ENCODE measurements at places on chromosomes 7 and 10. TPM values are rescaled to one million over a fixed set of nuclear protein-coding genes. Genes with fewer than 3 reads are reported as not detected.

DNA sequence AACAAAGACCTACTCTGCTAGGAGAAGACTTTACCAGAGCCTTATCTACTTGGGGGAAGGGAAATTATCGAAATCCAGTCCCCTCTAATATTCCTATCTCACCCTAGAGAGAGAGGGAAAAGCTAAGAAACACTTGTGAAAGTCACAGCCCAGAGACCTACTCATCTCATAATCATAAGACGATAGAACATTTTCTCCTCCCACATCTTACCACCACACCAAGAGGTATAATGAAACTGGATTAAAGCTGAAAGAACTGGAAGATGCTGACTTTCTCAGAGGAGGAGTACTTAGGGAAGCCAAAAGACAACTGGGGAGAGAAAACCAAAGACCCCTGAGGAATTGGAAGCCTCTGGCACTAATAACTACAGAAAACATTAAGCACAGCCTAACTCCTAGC, 10.8 kb upstream of the CPA5 start:
- DNase-seq: no peak

- peak; percentile 72 for DNase-seq
Measured at GRCh38 chr10:77687621-77688020, 50.0 kb upstream of the KCNMA1 start.

DNA sequence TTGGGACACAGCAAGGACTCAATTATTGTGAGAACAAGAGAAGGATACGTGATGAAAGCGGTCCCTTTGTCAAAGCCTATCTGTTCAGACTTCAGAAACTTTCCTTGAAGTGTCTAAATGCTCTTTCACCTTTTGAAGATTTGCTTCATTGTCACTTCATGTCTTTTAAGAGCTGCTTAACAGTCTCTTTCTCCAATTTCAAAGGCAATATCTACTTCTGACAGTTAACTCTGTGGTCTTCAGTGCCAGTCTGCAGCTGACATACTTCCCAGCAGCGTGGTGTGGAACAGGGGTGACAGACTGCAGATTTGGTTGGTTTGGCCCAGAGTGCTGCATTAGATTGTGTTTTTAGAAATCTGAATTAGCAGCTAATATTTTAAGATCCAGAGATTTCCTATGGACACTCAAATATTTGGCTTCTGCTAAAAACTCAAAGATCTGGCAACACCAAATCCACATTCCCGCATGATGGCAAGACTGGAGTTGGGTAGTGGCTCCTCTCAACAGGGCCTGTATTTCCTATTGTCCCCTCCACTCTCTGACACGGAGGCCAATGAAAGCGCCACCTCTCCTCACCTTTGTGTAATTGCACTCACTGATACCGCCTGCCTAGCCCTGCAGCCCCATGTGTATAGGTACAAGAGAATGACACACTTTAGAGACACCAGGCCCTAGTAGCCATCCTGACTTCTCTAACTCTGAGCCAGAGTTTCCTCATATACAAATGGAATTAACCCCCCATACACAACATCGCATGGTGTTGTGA, 11.5 kb downstream of the SCRN1 start:
- no peak for DNase-seq

- DNase-seq: peak; percentile 60
Measured at GRCh38 chr10:23155169-23155568, 36.9 kb upstream of the PTF1A start.

DNA sequence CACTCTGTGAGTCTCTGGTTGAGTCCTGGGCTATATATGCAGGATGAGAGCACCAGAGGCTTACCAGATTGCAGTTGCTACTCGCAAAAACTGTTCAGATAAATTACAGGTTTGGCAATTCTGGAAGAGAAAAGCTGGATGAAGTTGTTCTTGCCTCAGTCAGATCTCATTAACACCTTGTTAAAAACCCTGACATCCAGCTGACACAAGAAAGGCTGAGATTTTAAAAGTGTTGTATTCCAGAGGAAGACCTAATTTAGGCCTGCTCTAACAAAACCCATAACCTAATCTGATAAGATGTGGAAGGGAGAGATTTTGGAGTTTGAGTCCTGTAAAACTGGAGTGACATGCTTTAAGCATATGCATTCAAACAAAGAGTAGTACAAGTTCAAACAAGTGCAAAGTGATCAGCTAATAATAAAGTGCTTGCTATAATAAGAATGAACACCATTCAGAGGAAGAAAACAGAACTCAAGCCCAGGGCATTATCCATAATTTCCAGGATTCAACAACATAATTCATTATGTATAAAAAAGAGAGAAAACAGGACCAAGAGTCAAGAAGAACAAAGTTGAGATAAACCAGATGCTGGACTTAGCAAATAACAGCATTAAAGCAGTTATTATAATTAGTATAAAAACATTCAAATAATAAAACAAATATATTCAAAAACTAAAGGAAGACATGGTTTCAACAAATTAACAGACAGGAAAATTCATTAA, 135.5 kb downstream of the CD36 start:
- DNase-seq: no peak

- DNase-seq: no peak
Measured at GRCh38 chr10:125123476-125124114, 36.8 kb downstream of the CTBP2 start.

DNA sequence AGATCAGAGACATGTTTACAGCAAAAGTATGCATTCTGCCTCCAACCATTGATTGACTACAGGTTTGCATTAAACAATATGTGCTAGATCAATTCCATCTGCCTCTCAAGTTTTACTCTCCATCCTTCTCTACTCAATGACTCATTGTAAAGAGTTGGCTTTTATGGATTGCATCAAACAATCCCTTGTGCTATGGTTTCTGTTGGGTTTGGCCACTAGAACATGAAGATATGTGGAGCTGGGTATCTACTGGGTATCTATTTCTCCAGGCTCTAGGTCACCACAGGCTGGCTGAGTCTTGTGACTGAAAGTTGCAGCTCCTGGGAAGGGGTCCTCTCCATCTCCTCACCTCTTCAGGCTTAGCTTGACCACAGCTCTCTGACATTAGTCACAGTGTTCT, 204.7 kb downstream of the DGKI start:
- no peak for DNase-seq

- DNase-seq: no peak
Measured at GRCh38 chr10:56035489-56035888, 325.6 kb downstream of the ZWINT start.

DNA sequence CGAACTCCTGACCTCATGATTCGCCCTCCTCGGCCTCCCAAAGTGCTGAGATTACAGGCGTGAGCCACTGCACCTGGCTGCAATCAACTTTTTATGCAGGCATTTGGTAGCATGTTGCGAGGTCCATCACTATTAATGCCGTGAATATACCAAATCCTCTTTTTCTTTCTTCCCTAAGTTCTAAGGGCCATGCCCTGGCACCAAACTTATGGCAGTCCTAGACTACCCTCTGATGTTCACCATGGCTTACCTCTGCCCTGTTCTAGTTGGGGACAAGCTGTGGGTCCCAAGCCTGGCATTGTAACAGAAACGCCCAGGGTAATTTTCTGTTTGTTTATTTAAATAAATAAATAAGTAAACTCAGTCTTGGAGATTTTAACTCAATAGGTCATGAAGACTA, 13.3 kb downstream of the PRSS2 start:
- DNase-seq: no peak

- DNase-seq: no peak
Measured at GRCh38 chr7:137983323-137984008, 18.4 kb downstream of the CREB3L2 start.

- DNase-seq: no peak
Measured at GRCh38 chr7:76296743-76297740, 5.4 kb upstream of the HSPB1 start.

- no peak for DNase-seq
Measured at GRCh38 chr10:81875467-81876252, 666 bp downstream of the NRG3 start.

- DNase-seq: no peak
Measured at GRCh38 chr10:11612021-11613001, 861 bp upstream of the USP6NL start.

DNA sequence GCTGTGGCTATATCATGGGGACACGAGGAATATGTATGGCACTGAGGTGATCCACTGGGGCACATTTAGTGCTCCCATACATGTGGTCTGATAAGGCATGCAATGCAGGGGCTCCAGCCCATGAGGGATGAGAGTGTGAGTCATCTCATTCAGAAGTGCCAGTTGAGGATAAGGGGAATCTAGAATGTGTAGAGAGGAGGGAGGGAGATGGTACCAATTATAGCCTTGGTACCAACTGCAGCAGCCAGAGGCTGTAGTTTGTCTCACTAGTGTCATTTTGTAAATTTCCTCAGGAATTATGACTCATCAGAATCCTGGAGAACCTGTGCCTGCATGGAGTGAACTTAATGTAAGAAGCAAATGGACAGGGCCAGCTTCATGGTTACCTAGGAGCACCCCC, 46.2 kb downstream of the LAMB4 start:
- no peak for DNase-seq

DNA sequence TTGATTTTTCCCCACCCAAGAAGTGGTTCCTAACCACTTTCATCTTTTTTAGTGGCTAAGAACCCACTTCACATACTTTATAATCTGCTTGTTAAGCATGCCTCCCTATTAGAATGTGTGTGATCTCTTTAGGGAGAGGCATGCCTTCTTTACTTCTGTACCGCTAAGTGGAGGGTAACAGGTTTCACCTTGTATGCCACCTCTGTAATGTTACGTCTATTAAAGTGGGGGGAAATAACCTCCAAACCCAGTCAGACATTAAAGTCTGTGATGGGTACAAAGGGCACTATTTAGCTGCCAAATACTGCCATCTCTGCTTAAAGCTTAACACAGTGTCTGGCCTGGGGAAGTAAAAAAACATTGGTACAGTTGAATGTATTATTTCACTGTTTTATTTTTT, 51.9 kb downstream of the EPC1 start:
- no peak for DNase-seq

- DNase-seq: no peak
Measured at GRCh38 chr7:77940647-77941046, 142.1 kb downstream of the PHTF2 start.

- DNase-seq: no peak
Measured at GRCh38 chr10:63206576-63206975, 73.4 kb downstream of the NRBF2 start.

GRCh38 chr7:112997831-112998230, 88.8 kb downstream of the GPR85 start:
- no peak for DNase-seq

GRCh38 chr7:23956772-23957576, 247.0 kb downstream of the STK31 start:
- no peak for DNase-seq

DNA sequence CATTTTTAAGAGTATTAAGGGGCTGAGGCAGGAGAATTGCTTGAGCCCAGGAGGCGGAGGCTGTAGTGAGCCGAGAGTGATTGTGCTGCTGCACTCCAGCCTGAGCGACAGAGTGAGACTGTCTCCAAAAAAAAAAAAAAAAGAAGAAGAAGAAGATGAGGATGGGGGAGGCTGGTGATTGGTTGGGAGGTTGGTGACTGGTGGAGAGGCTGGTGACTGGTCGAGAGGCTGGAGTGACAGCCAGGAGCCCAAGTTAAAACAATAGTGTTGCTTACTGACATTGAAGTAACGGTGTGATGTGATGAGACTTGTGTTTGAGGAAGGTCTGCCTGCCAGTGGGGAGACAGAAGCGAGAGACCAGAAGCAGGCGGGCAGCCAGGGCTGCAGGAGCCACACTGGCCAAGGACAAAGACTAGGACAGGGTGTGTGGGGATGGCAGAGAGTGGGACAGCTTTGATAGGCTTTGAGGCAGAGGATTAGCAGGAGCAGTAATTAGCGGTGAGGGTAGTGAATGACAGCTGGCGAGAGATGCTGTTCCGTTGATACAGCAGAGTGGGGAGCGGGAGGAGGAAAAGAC, 4.9 kb downstream of the SRRT start:
- no peak for DNase-seq

DNA sequence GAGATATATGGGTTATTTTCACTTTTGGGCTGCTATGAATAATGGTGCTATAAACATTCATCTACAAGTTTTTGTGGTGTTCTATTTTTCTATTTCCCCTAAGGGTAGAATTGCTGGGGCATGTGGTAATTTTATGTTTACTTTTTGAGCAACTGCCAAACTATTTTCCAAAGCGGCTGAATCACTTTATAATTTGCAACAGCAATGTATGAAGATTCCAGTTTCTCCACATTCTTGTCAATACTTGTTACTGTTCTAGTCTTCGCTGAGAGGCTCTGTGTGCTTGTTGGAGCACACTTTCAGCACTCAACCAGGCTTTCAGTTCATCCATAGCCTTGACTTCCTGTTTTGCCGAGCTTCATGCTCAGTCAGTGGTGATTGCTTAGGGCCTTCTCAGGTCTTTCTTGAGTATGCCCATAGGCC, 39.0 kb downstream of the ADK start:
- DNase-seq: no peak

DNA sequence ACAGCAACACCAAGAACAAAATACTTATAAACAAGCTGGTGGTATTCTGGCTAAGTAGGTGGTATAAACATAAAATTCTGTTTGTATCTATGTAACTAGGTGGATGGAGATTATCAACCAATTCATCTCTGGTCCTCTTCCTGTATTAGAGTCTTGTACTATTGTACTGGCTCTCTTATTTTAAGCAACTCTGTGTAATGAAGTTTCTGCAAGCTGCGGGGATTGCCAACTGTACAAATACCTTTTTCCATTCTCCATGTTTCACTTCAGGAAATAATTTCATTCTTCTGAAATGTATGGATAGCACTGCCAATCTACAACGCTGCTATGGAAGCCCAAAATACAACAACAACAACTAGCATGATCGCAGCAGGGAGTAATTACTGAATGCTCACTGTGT, 44.8 kb downstream of the JAZF1 start:
- no peak for DNase-seq

DNA sequence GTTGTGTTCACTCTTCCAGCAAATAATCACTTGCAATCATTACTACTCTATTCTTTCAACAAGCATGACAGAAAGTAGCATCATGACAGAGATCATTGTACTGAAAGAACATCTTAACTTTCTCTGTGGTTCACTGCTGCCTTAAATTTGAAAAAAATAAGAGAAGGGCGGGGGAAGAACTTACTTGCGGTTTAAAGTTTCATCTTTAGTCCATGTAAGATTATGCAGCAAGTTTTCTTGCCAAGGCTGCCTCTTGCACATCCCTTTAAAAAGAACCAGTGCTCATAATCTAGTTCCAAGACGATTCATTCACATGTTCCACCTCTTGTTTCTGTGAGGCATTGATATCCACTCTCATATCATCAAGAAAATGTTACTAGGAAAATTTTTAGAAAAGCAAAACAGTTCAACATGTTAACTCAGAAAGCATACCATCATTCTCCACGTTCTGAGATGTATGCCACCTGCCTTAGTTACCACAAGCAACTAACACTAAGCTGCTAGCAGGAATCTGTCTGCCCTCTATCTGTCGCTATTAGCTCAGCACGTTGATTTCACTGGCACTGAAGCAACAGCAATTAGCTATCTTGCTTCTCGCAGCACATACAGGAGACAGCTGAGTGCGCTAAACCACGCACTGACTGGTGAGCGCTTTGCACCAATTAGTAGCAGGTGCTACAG, at the start of gene PCDH15:
TSS of gene PCDH15 (minus strand) at position 491 of the 681 bp plus-strand sequence. CDS start 136,969 bp downstream, outside the sequence.
- DNase-seq: no peak

- no peak for DNase-seq
Measured at GRCh38 chr7:46775776-46776175, 806.1 kb downstream of the TNS3 start.

The CHCHD2 gene
- 212 TPM for total RNA-seq

The OPN1SW gene
- total RNA-seq: not detected

The SPDYE3 gene
- total RNA-seq: not detected

The TMEM213 gene
- total RNA-seq: not detected

The PLEKHA1 gene
- total RNA-seq: 51.4 TPM

The SFTPA1 gene
- 11.9 TPM for total RNA-seq

The HOXA1 gene
- total RNA-seq: 0.17 TPM
